ENCODE measurements at places on chromosomes 4 and X.

DNA sequence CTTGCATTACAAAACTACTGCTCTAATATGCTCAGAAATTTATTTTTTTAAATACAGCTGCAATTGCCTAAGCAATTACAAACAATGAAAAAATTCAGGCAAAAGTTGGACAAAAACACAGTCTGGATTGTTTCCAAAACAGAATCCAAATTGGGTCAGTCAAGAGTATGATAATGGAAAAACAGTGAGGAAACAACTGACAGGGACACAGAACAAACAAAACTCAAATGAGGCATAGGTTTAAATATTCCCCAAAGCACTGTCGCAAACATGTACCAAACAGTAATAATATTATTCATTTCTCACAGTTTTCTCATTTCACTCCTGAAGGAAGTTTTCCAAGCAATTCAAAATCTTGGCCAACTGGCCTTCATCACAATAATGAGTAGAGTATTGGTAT is 386.6 kb downstream of the CENPC start:
- DNase-seq, result no peak

DNA sequence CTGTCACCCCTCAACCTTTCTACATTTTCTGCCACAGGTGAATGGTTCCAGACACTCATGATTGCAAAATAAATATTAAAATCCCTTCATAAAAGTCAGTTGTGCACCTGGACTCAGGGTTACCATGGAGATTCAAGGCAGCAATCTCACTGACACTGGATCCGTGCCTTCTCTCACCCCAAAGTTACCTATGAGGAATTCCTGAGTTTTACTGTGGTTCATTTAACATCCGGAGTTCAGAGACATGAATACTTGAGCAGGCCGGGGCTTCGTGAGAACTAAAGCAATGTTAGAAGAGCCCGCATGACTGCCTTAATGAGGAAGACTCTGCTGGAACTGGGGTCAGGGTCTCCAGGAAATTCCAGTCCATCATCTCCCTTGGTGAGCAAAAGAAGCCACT is 12.5 kb upstream of the CLNK start:
- no peak for DNase-seq

GRCh38 chr4:183344523-183345255 is 22.5 kb upstream of the CLDN24 start:
- no peak for DNase-seq

DNA sequence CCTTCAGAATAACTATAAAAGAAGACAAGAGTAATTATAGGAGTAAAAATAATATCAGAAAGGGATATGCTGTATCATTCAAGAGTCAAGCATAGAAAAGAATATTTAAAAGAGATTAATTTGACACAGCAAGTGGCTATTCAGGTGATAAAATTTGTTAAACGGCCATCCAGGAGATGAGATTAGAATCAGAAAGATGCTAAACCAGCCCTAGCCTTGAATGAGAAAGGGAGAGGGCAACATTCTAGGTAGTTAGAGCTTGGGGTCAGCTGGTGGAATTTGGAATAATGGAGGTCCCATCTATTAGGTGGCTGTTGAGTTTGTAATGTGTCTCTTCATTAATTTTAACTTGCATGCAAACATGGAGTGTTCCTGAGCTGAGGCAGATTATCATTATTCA is 350.5 kb upstream of the PABPC4L start:
- DNase-seq, result no peak

DNA sequence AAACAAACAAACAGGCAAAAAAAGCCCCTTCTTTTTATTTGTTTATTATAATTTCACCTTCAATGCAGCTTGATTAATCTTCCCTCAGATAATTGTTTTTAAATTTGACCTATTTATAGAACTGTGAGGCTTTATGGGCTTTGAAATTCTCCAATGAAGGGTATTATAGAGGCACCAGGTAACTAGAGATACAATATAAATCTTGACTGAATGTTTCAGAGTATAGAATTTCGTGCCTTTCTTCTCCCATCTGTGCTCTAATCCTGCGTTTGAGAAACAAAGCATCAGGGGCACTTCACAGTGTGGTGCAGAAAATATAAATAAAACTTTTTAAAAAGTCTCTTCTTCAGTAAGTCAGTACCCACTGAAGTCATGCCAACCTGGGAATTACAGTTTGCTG is 120.9 kb downstream of the ANKRD50 start:
- DNase-seq, result no peak

Measured in right kidney (tissue), 9 donors.